ENCODE measurements at places on chromosomes 7 and 10.

- DNase-seq, result no peak
Measured at GRCh38 chr10:116053910-116054309, 219.1 kb downstream of the GFRA1 start.

GRCh38 chr7:128304212-128304611 lies 39.5 kb downstream of the RBM28 start:
- no peak for DNase-seq

DNA sequence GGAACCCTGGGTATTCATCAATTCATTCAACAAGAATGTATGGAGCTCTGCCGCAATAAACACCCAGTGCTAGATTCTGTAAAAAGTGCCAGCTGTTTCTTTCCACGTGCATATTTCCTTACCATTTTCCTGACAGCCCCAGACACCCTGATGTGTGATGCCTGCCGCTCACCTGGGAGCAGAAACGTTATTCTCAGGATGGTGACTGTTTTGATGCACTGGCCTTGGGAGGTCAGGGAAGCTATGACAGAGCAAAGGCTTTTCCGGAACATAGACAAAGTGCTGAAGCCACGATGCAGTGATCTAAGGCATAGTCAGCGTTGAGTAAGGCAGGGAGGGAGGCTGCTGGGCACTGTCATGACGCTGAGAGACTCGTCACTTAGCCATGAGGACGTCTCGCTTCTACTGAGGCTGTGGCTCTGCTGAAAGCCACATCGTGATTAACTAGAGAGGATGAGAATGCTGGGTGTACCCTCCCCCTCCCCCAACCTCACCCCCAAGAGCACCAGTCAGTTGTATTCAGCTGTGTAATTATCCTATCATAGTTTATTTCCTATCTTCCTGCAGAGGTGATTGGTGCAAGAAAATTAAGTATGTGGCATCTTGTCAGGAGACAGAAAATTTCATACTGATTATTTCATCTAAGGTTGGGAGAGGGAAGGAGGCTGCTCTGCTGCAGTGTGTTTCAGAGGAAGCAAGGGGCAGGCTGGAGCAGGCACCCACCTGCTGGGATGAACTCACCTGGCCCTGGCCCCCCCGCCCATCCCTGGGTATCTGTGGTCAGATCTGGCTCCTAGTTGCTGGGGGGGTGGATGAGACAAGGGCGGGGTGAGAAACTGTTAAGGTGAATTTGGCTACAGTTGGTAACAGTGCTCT lies 48.8 kb upstream of the SMNDC1 start:
- peak; percentile 64 for DNase-seq

DNA sequence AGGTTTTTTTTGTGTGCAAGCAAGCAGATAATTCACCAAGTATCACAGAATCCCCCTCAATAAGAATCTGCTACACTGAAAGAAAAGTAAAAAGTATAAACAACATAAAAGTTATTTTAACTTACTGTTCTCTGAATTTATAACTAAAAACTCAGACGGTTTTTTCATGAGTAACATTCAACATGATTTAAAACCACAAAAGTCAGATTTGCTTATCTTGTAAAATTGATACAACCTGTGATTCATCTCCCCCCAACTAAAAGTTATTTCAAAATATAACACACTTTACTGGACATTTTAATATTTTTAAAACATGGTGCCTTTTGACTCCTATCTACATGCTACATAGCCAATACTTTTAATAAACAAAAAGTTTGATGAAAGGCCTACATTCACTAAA lies 32.8 kb downstream of the TSPAN12 start:
- DNase-seq, result no peak

- DNase-seq, result no peak
Measured at GRCh38 chr10:132094581-132095234, 29.0 kb downstream of the JAKMIP3 start.

DNA sequence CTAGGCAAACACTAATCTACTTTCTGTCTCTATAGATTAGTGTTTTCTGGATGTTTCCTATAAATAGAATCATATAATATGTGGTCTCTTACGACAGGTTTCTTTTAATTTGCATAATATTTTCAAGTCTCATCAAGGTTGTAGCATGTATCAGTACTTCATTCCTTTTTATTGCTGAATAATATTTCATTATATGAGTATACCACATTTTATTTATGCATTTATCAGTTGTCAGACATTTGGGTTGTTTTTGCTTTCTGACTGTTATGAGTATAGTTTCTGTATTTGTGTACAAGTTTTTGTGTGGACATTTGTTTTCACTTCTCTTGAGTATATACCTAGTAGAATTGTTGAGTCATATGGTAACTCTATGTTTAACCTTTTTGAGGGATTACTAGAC lies 48.2 kb downstream of the SHOC2 start:
- DNase-seq, result no peak

DNA sequence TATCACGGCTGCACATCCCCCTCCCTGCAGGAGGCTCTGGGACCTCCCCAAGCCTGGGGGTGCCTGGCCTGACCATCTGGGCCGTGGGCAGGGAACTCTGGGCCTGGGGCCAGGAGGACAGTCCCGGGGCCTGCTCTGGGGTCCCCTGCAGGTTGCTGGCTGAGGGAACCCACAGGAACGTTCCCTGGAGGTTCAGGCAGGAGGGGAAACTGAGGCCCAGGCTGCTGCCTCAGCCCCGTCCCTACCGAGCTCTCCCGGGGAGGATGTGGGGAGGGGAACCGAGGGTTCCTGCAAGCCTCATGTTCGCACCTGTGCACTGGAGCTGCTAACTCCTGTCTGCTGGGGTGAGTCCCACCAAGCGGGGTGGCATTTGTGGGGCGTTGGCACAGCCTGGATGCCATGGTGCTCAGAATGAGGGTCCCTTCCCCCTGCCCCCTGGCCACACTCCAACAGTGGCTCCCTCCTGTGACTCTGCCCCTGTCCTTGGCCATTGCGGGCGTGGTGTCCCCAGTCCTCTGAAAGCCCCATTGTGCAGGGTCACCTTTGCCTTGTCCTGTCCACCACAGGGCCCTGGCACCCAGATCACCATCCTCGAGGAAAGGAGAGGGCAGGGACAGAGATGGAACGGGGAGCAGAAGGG lies 9.4 kb downstream of the ELFN1 start:
- DNase-seq, result no peak

GRCh38 chr10:56623064-56623463 lies 262.0 kb upstream of the ZWINT start:
- no peak for DNase-seq

DNA sequence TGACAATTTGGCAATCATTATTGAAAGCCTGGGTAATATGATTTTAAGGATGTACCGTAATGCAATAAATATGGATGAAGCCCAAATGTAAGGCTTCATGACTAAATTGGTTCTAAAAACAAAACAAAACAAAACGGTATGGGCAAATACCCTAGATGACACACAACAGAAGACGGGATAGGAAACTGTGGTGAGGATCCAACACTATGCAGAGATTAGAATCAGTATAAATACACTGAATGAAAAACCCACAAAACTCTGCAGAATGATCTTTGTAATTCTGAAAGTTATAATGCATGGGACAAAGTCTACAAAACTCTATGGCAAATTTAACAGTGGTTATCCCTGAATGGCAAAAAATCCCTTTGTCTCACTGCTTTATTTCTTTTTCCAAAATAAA lies 57.6 kb downstream of the MALSU1 start:
- DNase-seq, result peak; percentile 8

All from CD4-positive, alpha-beta T cell treated with Interleukin-2 at 100 ng/mL for 4 hours (primary cell).